Activated T-cell treated with anti-CD3 and anti-CD28 coated beads, Interleukin-2, amount 50 U/mL, for 48 hours (primary cell): ENCODE measurements at places on chromosomes 3 and 15.

- DNase-seq: peak; percentile 74
Measured at GRCh38 chr15:31344823-31345605, 18.4 kb downstream of the KLF13 start.

DNA sequence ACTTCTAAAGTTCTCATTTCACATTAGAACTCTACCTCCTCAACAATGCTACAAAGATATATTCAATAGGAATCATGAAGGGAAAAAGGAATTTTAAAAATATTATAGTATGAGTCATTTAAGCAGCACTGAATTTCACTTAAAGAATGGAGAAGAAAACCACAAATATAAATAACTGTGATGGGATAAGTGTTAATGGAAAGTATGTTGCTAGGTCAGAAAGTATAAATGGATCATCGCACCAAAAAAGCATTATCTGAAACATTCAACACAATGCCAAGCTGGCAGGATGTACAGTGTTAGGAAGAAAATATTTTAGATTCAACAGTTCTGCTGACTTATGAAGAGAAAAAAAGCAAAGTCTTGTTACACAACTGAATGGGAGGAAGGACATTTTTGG is 101.4 kb downstream of the TFG start:
- no peak for DNase-seq

- no peak for DNase-seq
Measured at GRCh38 chr15:75112848-75113492, 88.7 kb upstream of the C15orf39 start.

- DNase-seq: no peak
Measured at GRCh38 chr3:117954131-117954530, 1080.5 kb downstream of the IGSF11 start.

DNA sequence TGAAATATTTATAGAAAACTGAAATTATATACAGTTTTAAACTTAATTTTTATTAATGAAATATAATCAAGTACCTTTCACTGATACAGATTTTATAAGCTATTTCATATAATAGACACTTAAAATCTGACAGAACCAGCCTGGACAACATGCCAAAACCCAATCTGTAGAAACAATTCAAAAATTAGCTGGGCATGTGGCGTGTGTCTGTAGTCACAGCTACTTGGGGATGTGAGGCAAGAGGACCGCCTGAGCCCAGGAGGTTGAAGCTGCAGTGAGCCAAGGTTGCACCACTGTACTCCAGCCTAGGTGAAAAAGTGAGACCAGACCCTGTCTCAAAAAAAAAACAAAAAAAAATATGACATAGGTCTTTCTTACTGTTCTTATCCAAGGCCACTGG is 238.3 kb upstream of the MANF start:
- no peak for DNase-seq

GRCh38 chr3:133065193-133065961 is 27.2 kb downstream of the TMEM108 start:
- DNase-seq: no peak

DNA sequence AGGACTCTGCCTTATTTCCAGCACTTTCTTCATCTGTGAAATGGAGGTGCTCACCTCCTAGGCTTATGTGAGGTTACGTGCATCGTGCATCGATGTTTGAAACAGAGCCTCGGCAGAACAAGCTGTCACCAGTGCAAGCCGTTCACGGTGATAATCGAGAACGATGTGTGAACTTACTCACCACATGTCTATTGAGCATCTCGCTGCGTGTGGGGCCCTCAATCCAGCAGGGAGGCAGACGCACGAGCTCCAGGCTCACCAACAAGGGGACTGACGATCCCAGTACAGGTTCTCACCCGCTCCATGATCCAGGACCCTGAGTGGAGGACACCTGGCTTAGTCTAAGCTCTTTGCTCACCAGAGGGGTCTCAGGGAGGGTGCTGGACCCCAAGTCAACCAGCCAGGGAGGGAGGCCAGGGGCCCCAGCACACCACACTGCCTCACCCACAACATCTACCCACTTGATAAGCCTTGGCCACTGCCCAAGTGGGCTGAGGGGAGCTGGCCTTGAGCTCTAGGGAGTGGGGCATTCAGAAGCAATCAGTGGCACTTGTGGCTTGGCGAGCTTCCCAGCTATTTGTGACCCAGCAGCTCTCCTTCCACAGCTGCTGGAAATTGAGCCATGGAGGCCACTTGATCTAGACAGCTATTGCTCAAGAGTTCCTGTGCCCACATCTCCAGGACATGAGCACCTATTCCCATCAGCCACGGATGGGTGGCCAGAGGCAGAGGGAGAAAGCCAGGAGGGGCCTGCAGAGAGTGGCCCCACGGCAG is 34.4 kb upstream of the SLC6A1 start:
- DNase-seq: no peak

GRCh38 chr3:27138562-27138961 is 230.6 kb downstream of the NEK10 start:
- no peak for DNase-seq

- DNase-seq: no peak
Measured at GRCh38 chr15:90564051-90564450, 34.3 kb downstream of the CRTC3 start.

DNA sequence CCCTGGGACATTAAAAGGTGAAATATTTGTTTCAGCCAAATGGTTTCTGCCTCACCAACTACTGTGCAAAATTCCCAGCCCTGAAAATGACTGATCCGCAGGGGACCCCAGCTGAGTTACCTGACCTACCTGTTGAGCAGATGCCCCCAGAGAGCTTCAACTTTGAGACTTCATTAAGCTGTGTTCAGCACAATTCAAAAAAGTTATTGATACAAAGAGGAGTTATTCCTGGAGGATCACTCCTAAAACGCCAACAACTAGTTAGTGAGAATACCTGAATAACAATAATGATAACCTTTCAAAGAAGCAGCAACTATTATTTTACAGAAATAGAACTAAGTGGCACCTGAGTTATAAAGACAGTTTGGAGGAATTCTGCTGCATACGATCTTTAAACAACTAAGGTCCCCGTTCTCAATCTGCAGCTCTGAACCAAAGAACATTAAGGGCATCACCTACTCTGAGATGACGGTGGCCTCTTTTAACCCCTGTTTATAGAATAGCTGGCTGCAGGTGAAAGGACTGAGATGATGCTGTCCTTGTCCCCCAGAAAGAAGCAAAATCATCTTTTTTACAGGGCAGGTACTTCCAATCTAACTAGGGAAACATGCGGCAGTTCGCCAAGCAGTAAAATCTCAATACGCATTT is 659 bp downstream of the GADL1 start:
- no peak for DNase-seq

- DNase-seq: no peak
Measured at GRCh38 chr15:75456710-75457109, 5.2 kb upstream of the SIN3A start.

- DNase-seq: no peak
Measured at GRCh38 chr3:16060945-16061344, 113.5 kb upstream of the GALNT15 start.

DNA sequence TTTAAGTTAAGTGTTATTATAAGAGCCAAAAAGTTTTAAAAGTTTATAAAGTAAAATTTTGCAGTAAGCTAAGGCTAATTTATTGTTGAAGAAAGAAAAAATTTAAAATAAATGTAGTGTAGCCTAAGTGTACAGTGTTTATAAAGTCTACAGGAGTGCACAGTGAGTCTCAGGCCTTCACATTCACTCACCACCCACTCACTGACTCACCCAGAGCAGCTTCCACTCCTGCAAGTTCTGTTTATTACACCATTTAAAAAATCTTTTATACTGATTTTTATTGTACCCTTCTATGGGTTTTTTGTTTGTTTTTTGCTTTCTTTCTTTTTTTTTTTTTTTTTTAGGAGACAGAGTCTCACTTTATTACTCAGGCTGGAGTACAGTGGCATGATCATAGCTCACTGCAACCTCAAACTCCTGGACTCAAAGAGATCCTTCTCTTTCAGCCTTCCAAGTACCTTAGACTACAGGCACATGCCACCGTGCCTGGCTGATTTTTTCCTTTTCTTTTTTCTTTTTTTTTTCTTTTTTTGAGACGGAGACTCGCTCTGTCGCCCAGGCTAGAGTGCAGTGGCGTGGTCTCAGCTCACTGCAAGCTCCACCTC is 25.9 kb downstream of the CSTA start:
- DNase-seq: no peak
